ENCODE measurements at places on chromosomes 13 and 19. TPM values are rescaled to one million over a fixed set of nuclear protein-coding genes. Genes with fewer than 3 reads are reported as not detected.

DNA sequence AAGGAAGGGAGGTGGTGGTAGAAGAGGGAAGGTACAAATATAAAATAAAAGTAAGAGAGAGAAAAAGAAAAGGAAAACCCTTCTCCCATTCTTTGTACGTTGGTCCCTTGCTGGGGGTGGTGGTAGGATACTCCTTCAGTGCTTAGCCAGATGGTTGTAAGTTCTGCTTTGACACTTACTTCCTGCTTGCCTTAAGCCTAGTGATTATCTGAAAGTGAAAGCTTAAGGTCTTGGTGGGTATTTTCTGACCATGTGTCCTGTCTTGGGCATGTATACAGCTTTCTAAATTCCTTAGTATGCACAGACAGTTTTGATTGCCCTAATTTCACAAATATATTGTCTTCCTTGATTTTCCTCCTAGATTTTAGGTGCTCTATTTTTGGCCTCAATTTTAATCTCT is 314.8 kb downstream of the PCDH17 start:
- H3K36me3 ChIP-seq, result no peaks in the 10 kb centered on the region
- no peaks in the 10 kb centered on the region for H3K27me3 ChIP-seq
- DNase-seq, result no peak

GRCh38 chr19:34402074-34402600 is 2.1 kb upstream of the PDCD2L start:
- H3K36me3 ChIP-seq, result peaks cover 41% of the 10 kb centered on the region
- no peak overlapping the region for H3K27ac ChIP-seq
- no peak for DNase-seq
- H3K4me3 ChIP-seq, result no peak overlapping the region
- H3K27me3 ChIP-seq, result no peaks in the 10 kb centered on the region

- peak; percentile 89 for DNase-seq
- peak overlapping the region; percentile 92 for H3K27ac ChIP-seq
- peaks cover 4% of the 10 kb centered on the region for H3K27me3 ChIP-seq
- H3K4me3 ChIP-seq, result peak overlapping the region; percentile 75
These were observed 4.4 kb upstream of the KCNN4 start for GRCh38 chr19:43784981-43785808.

DNA sequence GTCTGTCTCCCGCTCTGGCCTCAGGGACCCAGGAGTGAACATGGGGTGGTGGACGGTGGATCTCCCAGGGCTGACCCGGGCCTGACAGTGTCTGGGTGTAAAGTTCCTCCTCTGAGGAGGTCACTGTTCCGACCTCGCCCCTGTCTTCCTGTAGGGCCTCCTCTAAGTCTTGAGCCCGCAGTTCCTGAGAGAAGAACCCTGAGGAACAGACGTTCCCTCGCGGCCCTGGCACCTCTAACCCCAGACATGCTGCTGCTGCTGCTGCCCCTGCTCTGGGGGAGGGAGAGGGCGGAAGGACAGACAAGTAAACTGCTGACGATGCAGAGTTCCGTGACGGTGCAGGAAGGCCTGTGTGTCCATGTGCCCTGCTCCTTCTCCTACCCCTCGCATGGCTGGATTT is at the start of gene SIGLEC9:
TSS of gene SIGLEC9 (plus strand) at position 178 of the 400 bp plus-strand sequence. CDS start at position 247, 69 bp downstream.
- no peaks in the 10 kb centered on the region for H3K36me3 ChIP-seq
- H3K4me1 ChIP-seq, result peaks cover 49% of the 10 kb centered on the region
- no peaks in the 10 kb centered on the region for H3K27me3 ChIP-seq
- H3K4me3 ChIP-seq, result peak within 1 kb of the TSS; percentile 62
- no peak for DNase-seq
- peak within 1 kb of the TSS; percentile 45 for H3K27ac ChIP-seq

DNA sequence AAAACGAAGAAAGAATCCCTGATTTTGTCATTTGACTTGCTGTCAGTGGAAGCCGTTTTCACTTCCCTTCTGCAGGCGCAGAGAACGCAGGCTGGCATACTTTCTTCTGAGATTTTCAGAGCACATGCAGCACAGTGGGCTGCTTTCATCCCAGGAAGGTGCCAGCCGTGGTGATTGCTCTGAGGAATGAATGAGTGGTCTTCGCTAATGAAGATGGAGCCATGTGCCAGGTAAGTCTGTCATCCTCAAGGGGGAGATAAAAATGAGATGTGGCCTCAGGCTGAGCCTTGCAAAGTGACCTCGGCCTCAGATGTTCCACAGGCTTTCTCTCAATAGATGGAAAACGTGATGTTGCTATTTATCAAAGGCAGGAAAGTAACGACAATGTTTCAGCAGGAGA is 94.6 kb upstream of the FARP1 start:
- H3K27me3 ChIP-seq, result no peaks in the 10 kb centered on the region
- no peak for DNase-seq
- H3K36me3 ChIP-seq, result no peaks in the 10 kb centered on the region
- no peaks in the 10 kb centered on the region for H3K4me1 ChIP-seq
- no peak overlapping the region for H3K27ac ChIP-seq
- no peak overlapping the region for H3K4me3 ChIP-seq

- no peak for DNase-seq
- H3K27ac ChIP-seq, result no peak overlapping the region
- no peak overlapping the region for H3K4me3 ChIP-seq
- no peaks in the 10 kb centered on the region for H3K27me3 ChIP-seq
These were observed 15.3 kb downstream of the METTL21C start for GRCh38 chr13:102679449-102680132.

DNA sequence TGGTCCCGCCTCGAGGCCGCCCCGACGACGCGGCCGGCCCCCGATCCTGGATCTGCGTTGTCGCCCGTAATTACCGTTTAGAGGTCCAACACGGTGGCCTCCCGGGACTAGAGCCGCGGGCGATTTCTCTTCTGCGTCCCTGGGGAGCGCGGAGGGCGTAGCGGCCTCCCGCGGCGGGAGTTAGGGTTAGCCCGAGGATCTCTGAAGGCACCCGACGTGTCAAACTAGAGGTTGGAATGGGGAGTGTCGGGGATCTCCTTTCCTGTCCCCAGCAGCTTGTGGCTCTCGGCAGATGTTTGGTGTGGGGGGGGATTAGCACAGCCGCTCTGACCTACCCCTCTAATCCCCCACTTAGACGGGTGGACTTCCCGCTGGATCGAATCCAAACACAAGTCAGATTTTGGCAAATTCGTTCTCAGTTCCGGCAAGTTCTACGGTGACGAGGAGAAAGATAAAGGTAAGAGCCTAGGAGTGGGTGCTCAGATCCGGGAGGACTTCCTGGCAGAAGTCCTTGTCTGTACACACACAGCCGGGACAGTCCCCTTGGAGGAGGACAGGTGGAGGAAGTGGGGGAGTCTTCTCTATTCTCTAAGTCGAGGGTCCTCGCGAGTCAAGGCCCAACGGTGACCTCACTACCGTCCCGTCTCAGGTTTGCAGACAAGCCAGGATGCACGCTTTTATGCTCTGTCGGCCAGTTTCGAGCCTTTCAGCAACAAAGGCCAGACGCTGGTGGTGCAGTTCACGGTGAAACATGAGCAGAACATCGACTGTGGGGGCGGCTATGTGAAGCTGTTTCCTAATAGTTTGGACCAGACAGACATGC is 581 bp downstream of the CALR start:
- peak overlapping the region; percentile 91 for H3K27ac ChIP-seq
- H3K4me1 ChIP-seq, result peaks cover 43% of the 10 kb centered on the region
- no peaks in the 10 kb centered on the region for H3K27me3 ChIP-seq
- peaks cover 53% of the 10 kb centered on the region for H3K36me3 ChIP-seq
- peak; percentile 79 for DNase-seq

GRCh38 chr19:55605637-55606470 is at the start of gene ZNF865:
ZNF865 (plus strand) TSS chr19:55605647; CDS start chr19:55613619, 7,972 bp downstream.
- peak; percentile 90 for DNase-seq
- H3K27me3 ChIP-seq, result peaks cover 3% of the 10 kb centered on the region
- peaks cover 48% of the 10 kb centered on the region for H3K4me1 ChIP-seq
- peak within 1 kb of the TSS; percentile 93 for H3K27ac ChIP-seq

DNA sequence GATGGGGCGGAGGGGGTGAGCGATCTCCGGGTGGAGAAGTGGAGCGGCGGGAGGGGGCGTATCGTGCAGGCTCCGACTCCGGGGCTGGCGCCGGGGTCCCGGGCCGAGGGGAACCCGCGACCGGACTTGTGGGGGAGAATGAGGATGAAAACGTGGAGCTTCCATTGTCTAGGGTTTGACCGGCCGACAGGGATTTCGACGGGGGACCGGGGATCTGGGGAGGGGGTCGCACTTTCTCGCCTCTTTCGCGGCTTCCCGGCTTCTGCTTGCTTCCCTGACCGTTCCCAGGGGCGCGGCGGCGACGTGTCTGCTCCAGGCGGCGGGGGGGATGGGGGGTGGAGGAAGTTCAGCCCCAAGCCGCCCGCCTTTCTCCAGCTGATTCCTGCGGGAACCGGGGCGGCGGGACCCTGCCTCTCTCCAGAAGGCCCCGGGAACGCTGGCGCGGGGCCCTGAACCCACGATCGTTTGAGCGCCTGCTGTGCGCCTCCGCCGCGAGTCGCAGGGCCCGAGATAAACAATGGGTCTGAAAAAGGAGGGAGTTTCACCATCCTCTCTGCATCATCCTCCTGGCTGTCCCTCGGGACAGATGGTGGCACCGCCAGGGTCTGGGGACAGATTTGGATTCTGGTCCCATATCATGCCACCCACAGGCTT is 790 bp downstream of the TPM4 start:
- H3K4me3 ChIP-seq, result peak overlapping the region; percentile 79
- peaks cover 69% of the 10 kb centered on the region for H3K4me1 ChIP-seq
- peak; percentile 74 for DNase-seq
- H3K36me3 ChIP-seq, result peaks cover 38% of the 10 kb centered on the region

DNA sequence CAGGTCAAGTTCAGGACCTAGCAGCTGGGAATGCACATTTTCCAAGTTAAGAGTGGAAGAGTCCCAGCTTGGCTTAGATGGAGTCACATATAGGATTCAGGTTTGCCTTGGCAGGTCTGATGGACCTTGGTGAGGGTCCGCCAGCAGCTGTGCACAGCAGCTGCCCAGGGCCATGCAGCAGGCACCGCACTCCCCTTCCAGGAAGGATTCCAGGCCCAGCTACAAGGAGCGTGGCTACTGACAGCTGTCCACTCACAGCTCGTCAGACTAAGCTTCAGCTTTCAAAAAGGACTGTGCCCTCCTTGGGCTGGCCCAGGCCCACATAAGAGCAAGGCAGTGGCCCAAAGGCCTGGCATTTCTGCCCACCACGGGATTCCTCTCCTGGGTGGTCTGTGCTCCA is 68.4 kb downstream of the ALOX5AP start:
- H3K36me3 ChIP-seq, result no peaks in the 10 kb centered on the region
- no peak overlapping the region for H3K4me3 ChIP-seq
- no peak overlapping the region for H3K27ac ChIP-seq

DNA sequence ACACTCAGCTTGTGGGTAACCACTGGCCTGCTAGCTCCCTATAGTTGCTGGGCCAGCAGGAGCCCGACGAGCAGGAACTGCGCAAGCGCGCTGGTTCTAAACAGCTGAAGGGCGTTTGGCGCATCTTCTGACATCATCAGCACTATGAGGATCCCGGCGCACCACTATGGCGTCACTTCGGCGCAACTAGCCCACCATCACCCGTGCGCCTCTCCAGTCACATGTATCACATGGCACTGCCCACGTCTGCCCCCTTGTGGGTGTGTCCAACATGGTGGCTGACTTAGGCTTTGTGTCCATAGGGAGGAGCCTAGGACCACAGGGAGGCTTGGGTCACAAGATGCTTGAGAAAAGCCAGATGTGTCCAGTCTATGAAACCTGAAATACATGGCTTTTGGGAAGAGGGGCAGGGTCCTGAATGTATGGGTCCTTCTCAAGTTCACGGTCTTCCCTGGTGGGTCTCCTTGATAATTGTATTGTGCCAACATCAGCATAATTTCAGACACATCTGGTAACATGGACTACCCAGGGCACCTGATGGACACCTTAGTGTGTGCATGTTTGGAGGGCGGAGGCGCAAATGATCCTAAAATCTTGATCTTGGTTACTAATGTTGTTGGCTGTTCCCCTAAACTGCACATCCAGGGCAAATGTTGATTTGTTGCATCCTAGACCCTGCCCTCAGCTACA is 18.0 kb downstream of the KLK4 start:
- H3K4me1 ChIP-seq, result peaks cover 6% of the 10 kb centered on the region
- no peak for DNase-seq
- H3K36me3 ChIP-seq, result no peaks in the 10 kb centered on the region

DNA sequence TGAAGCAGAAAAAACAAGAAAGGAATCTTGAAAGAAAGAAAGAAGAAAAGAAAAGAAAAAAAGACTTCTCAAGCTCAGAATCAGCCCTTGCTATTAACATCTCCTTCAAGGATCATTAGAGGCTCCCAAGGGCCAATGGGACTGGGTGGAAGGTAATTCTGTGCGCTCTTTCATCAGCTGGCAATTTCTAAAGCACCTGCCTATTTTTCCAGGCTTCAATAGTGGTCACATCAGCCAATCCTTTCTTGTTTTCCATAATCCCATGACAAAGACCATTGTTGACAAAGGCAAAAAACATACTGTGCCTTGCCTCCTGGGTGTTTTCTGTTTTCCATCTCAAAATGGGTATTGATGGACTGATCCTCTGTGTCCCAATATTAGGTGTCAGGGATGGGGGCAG is 88.2 kb upstream of the TSC22D1 start:
- no peak overlapping the region for H3K27ac ChIP-seq
- peaks cover 5% of the 10 kb centered on the region for H3K27me3 ChIP-seq
- DNase-seq, result no peak
- H3K4me3 ChIP-seq, result no peak overlapping the region
- H3K36me3 ChIP-seq, result no peaks in the 10 kb centered on the region

DNA sequence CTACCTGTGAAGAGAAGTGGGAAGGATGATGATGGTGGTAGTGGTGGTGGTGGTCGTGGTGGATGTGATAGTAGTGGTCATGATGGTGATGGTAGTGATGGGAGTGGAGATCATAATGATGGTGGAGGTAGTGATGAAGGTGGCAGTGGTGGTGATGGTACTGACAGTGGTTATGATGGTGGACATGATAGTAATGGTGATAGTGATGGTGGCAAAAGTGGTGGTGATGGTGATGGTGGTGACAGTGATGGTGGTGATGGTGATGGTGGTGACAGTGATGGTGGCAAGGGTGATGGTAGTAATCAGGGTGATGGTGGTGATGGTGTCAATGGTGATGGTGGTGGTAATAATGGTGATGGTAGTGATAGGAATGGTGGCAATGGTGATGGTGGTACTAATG is 26.2 kb downstream of the MBD3L2B start:
- no peaks in the 10 kb centered on the region for H3K27me3 ChIP-seq
- no peak overlapping the region for H3K27ac ChIP-seq
- DNase-seq, result no peak
- H3K4me1 ChIP-seq, result peaks cover 10% of the 10 kb centered on the region
- H3K36me3 ChIP-seq, result peaks cover 10% of the 10 kb centered on the region

DNA sequence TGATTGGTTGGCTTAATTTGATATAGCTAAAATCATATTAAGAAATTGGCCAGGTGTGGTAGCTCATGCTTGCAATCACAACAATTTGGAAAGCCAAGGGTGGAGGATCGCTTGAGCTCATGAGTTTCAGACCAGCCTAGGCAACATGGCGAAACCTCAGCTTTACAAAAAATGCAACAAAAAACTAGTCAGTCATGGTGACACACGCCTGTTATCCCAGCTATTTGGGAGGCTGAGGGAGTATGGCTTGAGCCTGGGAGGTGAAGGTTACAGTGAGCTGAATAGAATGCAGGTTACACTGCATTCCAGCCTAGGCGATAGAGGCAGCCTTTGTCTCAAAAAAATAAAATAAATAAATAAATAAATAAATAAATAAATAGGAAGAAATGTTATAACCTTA is 1579.6 kb upstream of the SLC10A2 start:
- no peak overlapping the region for H3K4me3 ChIP-seq
- H3K27me3 ChIP-seq, result no peaks in the 10 kb centered on the region
- no peak overlapping the region for H3K27ac ChIP-seq
- H3K4me1 ChIP-seq, result no peaks in the 10 kb centered on the region

The GIPC3 gene
- 0.36 TPM for total RNA-seq

The ZIK1 gene
- 2.8 TPM for total RNA-seq

The OR2Z1 gene
- total RNA-seq, result not detected

The UBL3 gene
- total RNA-seq, result 9.5 TPM

The ZNF90 gene
- 5.1 TPM for total RNA-seq

The LCP1 gene
- 758 TPM for total RNA-seq

The ZNF331 gene
- total RNA-seq, result 18.9 TPM

The KMT5C gene
- total RNA-seq, result 32.2 TPM

The KANK2 gene
- 3.0 TPM for total RNA-seq

The GGACT gene
- total RNA-seq, result 4.4 TPM

Measured in activated CD4-positive, alpha-beta T cell treated with anti-CD3 and anti-CD28 coated beads, Interleukin-2, amount 10 ng/mL, durations not matched to agents 24 days and 14 days (primary cell).